ENCODE measurements at places on chromosomes 12 and 14.

- no peak for DNase-seq
These were observed 590 bp downstream of the SCNN1A start for GRCh38 chr12:6374786-6375160.

GRCh38 chr14:91830777-91831176 lies 36.6 kb downstream of the TC2N start:
- DNase-seq: peak; percentile 40

DNA sequence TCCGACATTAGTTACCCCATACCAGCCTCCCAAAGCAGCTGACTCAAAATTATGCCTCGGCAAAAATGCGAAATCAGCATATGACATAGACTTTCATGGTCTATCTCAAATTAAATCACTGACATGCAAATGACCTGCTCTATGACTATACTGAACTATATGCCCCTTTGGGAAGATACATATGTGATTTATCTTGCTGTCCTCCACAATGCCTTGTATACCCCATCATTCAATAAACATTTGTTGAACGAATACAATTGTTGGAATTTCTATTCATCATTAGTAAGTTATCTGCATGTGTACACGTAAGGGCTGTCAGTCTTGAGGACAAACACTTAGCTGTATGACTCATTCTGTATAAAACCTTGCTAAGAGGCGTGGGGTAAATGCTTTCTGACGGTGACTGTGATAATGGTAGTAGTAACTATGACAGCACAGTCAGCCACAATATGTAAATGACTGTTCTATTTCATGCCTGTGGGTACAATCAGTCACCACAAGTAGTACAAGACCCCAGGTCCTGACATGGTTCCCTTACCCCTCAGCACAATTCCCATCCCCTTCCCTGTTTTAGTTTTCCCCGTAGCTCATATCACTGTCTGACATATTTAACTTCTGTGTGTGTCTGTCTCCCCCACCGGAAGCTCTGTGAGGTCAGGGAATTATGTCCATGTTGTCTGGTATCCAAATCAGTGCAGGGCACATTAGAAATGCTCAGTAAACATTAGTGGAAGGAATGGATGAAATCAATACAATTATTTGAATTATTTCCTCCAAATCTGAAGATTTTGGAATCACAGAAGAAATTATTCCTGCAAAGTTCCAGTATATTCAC lies 42.8 kb downstream of the STXBP6 start:
- DNase-seq: no peak

DNA sequence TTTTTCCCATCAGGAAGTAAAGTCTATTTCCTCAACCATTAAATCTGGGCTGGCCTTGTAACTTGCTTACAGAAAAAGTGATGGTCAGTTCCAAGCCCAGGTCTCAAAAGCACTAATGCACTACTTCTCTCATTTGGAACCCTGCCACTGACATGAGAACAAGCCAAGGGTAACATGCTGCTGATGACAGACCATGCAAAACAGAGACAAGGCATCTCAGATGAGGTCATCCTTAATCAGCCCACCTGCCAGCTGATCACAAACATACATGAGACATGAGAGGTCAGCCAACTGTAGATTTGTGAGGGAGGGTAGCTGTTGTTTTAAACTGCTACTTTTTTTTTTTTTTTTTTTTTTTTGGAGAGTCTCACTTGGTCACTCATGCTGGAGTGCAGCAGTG lies 16.2 kb downstream of the TWF1 start:
- no peak for DNase-seq

GRCh38 chr14:91484744-91485143 lies 25.4 kb downstream of the PPP4R3A start:
- no peak for DNase-seq

DNA sequence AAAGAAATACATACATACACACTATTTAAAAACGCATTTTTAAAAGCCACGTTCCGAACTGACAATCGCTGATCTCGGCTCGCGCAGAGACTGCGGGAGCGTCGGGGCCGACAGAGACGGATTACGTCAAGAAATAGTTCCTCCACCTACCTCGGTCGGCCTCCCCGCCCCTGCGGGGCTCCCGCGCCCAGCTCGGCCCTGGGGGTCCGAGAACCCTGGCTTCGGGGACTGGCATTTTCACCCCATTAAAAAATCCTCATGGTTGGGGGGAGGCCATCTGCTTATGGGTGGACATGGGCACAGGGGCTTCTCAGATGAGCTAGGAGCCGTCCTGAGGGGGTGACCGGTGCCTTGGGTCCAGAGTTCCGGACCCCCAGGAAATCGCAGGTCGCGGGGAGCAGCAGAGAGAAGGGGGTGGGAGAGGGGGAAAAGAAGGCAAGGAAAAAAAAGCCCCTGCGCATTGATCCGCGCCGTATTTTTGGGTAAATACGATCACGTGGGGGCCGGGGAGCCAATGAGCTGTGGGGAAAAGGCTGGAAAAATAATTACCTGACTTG lies 324 bp upstream of the HOXC9 start:
- DNase-seq: peak; percentile 82

DNA sequence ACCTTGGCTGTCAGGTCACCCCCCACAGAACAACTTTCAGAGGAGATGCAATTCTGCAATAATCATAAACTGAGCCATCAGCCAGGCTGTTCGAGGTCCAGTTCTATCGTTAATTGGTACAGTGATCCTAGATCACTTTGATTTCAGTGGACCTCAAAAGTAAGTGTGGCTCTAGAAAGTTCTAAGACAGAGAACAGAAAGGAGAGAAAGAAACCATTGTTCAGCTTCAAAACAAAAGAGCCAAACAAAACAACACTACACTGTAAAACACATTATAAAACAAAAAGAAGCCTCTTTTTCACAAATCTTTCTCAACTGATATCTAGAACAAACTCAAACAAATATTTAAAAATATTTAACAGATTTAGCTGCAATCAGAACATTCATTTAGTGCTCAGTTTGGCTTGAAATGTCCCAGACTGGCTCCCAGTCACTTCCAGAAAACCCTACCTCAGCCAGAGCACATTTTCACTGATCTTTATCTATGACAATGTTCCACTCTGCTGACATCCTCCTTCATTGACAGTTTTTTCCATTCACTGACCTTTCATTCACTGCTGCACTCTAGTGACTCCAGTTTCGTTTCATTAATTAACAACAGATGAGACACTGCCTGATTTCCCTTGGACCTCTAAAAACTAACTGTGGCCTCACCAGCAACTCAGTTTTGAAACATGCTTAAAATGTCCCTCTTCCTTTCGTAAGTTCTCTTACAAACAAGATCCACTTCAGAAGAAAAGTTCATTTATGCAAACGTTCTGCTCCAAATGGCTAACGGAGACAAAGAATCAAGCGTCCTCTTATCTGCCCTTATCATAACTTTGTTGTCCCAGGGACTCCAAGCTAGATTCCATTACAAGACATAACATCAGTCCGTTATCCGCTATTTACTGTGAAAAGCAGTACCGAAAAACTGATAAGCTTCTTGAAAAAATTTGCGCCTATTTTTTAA lies 56.8 kb downstream of the DUSP16 start:
- no peak for DNase-seq

DNA sequence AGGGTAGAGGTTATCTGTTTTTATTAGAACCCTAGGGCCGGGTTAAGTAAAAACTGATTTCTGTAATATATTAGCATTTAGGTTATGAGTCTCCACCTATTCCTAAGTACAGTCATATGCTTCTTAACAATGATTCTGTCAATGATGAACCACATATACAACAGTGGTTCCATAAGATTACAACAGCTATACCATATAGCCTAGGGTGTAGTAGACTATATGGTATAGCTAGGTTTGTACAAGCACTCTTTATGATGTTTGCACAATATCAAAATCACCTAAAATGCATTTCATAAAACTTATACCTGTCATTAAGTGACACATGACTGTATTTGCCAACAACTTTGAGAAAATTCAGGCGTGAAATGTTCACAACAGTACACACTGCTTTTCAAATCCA lies 110.6 kb downstream of the RPL10L start:
- DNase-seq: no peak

DNA sequence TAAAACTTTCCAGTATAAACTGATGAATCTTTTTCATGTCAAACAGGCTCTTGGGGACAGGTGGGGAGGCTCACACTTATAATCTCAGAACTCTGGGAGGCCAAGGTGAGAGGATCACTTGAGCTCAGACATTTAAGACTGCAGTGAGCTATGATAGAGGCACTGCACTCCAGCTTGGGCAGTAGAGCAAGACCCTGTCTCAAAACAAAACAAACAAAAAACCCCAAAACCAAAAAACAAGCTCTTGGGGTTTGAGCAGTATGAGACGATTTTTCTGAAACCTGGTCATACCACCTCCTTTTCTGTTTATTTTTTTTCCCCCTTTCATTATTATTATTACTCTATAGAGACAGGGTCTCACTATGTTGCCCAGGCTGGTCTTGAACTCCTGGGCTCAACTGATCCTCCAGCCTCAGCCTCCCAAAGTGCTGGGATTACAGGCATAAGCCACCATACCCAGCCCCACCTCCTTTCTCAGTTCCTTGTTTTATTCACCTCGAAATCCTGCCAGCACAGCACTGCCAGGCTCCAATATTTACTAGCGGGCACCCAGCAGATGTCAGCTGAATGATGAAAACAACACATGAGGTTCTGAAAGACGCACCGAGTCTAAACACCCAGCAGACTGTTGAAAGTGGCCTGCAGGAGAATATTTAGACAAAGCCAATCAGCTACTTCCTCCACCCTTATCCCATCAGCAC lies 19.5 kb upstream of the CDK17 start:
- no peak for DNase-seq

DNA sequence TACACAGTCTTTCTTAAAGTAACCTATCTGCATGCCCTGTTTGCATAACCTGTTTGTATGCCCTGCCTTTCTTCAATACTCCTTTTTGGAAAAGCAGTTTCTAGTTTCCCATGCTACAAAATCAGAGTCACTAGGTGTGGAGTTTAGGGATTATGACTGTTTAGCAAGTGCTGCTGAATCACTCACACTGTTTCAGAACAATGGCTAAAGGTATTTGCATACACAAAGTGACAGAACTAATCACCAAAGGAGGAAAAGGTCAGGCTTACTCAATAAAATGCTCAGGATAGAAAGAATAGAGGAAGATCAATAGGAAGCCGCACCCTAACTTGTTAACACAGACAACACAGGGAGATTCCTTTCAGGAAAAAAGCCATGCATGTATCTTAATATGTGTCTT lies 19.4 kb downstream of the EGLN3 start:
- no peak for DNase-seq

DNA sequence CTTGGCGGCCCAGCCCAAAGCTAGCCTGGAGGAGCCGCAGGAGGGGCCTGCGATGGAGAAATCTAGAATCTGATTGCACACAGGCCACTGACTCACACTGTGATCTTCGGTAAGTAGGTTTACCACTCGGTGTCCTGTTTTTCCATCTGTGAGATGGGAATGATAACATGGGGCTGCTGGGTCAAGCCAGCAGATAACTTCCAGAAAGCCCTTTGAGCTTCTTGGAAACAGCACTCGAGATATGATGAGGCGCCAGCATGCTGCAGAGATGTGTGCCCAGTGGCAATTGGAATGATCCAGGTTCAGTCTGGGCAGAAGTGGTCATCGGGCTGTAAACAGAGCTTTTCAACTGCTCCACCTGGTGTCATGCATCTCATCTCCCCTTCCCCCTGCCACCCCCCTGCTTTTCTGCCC lies 771.3 kb upstream of the TBX3 start:
- peak; percentile 45 for DNase-seq

DNA sequence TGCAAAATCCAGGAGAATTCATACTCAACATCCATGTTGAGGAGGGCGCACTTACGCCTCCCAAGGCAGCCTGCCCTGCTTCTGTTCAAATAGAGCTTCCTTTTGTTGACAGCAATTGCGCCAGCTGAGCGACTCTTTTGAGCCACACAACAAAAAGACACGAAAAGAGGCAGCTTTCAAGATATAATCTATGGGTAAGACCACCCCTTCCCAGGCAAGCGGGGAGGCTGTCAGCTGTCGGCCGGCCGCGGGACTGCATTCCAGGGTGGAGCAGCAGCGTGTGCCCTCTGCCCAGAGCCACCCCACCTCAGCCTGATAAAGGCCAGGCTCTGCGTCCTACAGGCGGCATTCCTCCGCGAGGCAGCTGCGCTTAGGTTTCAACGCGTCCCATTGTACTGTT lies 15.8 kb upstream of the STAB2 start:
- DNase-seq: peak; percentile 56

DNA sequence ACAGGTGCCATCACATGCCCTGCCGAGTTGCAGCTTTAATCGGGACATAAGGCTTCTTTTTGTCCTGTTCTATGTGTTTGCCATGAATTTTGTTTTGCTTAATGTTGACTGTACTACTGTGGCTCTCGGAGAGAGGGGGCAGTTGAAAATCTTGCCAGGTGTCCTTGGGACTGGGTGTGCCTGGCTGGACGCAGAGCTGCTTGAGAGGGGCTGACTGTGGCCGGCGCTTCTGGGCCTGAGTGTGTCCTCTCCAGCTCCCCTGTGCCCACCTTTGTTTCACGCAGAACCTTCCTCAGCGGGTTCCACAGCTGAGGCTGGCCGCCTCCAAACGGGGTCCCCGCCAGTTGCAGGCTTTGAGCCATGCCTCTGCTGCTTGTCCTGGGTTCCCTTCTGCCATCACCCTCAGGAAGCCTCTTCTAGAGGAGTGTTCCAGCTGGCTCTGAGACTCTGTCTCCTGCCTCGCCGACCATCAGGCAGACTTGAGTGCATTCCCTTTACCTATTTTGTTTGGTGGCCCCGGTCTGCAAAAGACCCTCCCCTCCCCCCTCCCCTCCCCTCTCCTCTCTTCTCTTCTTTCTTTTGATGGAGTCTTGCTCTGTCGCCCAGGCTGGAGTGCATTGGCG lies 49.7 kb downstream of the DDX51 start:
- peak; percentile 40 for DNase-seq

DNA sequence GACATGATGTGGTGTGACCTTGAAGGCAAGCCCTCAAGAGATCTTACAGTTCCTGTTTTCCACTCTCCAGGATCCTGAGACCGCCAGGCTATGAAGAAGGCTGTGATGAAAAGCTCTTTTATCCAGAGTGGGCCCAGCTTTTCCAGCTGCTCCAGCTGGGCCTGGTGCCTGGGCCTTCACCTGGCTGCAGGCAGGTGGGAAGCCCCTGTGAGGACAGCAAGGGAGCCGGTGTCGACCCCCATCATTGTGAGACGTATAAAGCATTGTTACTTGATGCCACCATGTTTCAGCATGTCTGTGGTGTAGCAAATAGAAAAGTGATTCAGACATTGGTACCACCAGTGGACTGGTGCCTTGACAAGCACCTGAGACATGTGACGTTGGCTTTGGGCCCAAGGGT lies 190.2 kb downstream of the KIF26A start:
- DNase-seq: no peak

DNA sequence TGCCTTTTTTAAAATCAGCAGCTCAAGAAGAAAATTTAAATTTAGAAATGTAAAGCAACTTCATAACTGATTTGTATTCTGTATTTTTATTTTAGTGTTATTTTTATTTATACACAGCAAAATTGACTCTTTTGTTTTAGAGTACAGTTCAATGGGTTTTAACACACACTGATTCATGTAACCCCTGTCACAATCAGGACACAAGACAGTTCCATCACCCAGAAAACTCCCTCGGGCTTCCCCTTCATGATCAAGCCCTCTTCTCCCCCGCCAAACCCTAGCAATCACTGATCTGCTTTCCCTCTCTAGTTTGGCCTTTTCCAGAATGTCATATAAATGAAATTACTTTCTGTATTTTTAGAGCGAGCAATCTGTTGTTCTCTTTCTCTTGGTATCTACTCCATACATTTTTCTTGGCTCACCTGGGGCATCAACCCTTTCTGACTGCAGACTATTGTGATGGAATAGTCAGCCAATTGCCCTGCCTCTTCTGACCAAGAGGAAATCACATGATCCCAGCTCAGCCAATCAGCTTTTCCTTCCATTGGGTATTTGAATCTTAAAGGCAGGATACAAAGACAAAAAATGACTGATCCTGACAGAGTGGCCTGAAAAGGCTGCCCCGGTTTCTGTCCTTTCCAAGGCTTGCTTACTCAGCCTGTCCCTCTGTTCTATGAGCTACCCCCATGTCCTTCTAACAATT lies 5.3 kb downstream of the SLC5A8 start:
- peak; percentile 44 for DNase-seq
